ENCODE measurements at places on chromosomes 3 and 15.
A peak's percentile ranks its signal among the peaks of the same experiment; 100 is the strongest.

DNA sequence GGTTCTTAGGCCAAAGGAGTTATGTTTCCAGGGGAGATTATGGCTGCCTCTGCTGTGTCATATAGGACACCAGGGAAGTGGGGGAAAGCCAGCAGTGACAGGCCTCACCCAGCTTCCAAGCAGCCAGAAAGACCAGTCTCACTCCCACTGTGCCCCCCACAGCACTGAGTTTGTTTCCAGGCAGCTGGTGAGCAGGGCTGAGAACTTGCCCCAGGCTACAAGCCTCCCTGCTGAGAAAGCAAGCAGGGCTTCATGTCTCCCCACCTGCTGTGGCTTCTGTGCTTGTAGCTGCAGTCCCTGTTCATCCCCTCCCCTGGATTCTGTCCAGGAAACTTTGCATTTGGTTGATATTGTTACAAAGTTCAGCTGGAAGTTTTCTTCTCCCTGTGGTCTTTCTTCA is 376.3 kb downstream of the PDCD6IP start:
- DNase-seq, result no peak

DNA sequence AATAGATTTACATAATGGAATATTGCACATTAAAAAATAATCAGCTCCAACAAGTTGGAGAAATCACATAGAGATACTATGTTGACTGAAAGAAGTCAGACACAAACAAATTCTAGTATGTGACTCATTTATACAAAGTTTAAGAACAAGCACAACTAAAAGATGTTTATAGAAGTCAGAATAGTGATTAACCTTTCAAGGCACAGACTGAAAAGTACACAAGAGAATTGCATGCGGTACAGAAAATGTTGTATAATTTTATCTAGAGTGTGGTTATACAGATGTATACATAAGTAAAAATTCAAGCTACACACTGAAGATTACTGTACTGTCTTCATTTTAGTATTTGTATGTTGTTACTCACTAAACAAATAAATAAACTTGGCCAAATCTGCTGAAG is 19.3 kb upstream of the ATOSA start:
- DNase-seq, result no peak

DNA sequence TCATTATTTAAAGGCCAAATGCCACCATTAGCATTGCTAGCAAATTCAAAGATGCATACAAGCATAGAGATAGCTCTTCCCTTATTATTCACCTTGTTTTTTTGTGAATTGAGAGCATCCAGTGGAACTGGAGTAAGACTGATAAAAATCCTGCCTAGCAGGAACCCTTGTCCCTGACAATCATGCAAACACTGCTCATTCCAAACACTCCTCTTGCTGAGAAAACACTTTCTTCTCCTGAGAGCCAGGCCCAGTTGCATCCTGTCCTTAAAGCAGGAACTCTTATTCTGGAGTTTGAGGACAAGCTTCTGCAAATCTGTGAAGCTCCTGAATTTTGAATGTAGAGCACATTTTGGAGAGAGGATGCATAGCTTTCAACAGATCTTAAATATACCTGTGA is 49.3 kb upstream of the KCNMB2 start:
- DNase-seq, result no peak

DNA sequence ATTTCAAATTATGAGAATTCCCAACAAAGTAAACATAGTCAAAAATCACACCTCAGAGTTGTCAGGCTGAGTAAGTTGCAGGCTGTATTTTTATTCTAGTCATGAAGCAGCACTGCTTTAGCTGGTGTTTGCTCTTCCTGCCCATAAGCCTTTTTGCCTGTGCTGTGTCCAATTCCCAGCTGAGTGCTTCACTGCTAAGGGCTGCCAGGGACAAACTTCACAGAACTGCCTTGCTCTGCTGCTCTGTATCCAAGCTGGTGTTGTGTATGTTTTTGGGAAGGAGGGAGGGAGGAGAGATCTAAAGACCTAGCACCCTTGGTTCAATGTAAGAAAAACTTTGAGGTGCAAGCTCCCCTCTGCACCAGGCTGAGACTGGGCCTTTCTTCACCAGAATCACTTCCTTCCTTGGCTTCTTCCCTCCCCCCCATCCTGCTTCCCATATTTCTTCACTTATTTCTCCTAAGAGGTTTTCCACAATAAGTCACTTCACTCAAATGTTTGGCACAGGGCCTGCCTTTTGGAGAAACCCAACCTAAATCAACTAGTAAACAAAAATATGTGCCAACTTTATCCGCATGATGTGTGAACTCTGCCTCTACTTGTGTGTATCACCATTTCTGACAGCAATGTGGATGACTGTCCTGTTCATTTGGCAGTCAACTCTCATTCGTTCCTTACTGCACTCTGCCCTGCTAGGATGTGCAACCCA is 156.1 kb downstream of the TBL1XR1 start:
- DNase-seq, result peak; percentile 24

DNA sequence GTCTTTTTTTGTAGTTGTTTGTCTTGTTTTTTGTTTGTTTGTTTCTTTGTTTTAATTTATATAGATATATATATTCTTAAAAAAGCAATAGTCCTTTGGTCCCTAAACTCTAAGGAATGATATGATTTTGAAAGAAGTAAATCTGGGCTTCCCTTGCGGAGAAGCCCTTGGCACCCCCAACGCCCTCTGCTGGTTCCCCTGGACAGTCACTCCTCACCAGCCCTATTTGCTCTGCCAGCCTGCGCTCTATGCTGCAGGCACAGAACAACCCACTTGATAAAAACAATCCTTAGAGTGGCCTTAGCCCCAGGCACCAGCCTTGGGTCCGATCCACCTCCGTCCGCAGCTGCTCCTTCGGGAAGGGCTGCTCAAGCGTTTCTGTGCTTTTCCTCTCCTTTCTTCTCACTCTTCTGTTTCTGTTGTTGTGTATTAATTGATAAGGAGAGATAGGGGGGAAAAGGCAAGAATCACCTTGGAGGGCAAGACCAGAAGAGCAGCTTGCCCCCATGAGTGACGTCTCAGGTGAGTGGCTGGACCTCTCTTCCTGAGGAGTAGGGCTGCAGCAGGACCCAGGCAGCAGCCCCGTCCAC is 13.7 kb upstream of the PARP6 start:
- DNase-seq, result no peak

- DNase-seq, result no peak
These were observed 26.4 kb downstream of the FAH start for GRCh38 chr15:80179025-80179759.

DNA sequence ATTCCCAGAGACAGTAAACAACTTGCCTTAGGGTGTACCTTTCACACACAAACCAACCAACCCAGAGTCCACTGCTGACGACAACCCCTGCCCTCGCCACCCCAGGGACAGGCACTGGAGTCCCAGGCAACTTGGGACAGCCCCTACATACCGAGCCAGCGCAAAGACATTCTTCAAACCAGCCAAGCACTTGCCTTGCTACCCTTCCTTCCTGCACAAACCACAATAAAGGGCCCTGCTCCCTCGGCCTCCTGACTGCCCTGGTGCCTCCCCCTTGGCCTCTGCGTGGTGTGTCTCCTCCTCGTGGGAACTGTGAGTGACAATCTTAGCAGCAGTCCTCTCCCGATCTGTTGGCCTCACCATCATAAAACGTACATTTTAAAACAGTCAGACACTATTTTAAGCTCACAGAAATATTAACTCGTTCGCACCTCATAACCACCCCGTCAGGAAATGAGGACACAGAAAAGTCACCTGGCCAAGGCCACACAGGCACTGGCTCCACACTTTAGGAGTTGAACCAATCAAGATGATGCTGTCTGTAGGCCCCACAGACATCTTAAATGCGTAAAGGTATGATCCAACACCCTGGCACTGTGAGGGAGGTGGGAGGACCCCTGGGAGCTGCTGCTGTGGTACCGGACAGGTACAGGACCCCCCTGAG is 113.8 kb downstream of the ADCY5 start:
- no peak for DNase-seq

- DNase-seq, result no peak
These were observed 179.1 kb upstream of the ZPLD1 start for GRCh38 chr3:102255736-102256135.

DNA sequence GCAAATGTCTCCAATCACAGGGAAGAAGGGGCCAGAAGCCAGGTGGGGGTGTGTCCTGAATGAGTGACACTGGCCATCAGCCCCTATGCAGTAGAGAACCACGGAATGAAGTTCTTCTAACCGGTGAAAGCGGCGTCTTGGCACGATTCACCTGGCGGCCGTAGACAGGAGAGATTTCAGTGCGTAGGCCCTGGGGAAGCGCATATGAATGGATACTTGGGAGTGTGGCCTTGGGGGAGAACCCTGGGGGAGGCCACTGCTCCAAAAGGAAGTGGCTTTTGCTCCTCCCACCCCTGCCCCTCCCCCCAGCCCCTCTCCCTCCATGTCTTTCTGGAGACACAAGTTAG is 43.6 kb downstream of the RBPMS2 start:
- no peak for DNase-seq

- no peak for DNase-seq
These were observed 322.8 kb downstream of the RAP2B start for GRCh38 chr3:153484842-153485241.

GRCh38 chr15:78422571-78423340 is 15.3 kb upstream of the IREB2 start:
- peak; percentile 34 for DNase-seq

GRCh38 chr3:109440353-109440752 is 103.0 kb upstream of the DPPA4 start:
- DNase-seq, result no peak

DNA sequence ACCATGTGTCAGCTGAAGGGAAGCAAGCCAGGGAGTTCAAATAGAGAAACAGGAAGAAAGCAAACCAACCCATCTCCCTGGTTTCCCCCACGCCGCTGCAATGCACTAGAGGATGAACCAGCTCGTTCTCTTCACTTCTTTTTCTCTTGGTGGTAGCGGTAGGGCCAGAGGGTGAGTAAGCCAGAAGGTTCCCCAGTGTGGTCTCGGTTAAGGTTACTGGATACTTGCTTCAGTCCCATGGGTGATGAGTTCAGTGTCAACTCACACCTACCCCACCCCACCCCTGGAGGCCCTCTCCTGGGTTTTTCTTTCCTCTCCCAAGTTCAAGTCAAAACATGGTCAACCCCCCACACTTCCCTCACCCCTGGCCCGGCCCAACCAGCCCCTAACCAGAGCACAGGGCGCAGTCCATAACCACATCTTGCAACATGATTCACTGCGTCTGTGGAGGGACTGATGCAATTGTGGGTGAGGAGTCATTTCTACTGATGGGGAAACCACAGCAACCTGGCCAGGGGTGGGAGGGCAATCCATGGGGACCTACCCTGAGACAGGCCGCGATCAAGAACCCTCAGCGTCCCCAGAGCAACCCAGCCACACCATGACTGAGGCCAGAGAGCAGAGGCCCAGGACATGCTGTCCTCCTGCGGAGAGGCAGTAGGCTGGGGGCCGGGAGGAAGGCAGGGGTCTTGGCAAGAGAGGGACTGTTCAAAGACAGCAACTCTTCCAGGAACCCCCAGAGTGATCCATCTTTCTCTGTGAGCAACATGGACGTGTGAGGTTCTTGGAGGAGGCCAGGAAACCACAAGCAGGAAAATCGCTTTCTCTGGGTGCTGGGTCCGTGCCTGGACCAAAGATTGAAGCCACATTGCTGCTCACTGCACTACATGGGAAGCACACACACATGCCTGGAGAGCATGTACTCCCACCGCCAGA is 276.6 kb downstream of the UACA start:
- no peak for DNase-seq

GRCh38 chr3:50226888-50227389 is 9.1 kb upstream of the GNAI2 start:
- DNase-seq, result no peak

GRCh38 chr3:45488591-45488990 is 100.2 kb downstream of the LARS2 start:
- no peak for DNase-seq

- no peak for DNase-seq
These were observed 22.4 kb downstream of the BDH1 start for GRCh38 chr3:197533396-197533795.

GRCh38 chr3:29484633-29485032 is 203.8 kb downstream of the RBMS3 start:
- DNase-seq, result no peak

DNA sequence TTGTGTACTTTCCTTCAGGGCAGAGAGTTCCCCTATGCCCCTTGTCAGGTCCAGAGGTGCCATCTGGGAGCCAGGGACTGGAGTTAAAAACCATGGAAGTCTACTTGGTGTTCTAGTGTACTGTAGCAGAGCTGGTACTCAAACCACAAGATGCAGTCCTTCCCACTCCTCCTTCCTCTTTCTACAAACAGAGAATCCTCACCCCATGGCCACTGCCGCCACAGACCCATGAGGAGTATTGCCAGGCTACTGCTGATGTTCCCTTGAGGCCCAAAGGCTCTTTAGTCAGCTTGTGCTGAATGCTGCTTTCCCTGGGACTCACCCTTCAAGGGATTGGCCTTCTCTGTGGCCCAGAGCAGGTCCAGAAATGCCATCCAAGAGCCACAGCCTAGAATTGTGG is 229.2 kb upstream of the ZPLD1 start:
- no peak for DNase-seq

GRCh38 chr15:98689431-98689861 is 41.1 kb downstream of the IGF1R start:
- DNase-seq, result no peak

- no peak for DNase-seq
These were observed 46.3 kb downstream of the POLR2M start for GRCh38 chr15:57752840-57753239.

- DNase-seq, result no peak
These were observed 261.0 kb downstream of the MFSD1 start for GRCh38 chr3:159062734-159063410.

DNA sequence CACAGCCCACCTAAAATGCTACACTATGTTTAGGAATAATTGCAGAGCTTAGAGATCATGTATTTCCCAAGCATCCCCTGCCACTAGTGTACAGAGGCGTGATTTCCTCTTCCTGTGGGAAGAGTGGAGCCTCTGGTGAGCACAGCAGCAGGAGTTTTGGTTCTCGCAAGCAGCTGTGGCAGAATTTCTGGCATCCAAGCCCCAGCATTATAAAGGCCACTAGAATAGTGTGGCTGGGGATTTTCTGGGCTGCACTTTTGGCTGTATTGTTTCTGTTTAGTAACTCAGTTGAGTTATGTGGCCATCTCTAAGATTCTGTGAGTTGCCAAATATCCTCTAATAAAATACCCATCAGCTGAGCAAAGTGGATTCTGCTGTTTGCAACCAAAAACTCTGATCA is 64.7 kb downstream of the GPR176 start:
- no peak for DNase-seq

DNA sequence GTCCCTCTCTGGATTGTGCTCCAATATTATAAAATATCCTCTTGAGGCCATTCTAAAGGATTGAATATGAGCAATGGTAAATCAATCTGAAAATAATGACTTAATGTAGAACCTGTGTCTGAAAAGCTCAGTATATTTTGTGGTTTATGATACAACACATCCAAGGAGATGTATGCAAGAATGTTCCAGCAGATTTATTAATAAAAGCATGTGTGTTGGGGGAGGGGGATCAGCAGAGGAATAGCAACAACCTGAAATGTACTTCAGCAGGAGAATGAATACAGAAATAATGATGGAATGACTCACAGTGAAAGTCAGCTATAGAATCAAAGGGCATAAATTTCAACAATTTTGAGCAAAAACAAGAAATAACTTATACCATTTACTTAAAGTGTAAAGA is 56.7 kb upstream of the NUDT16 start:
- no peak for DNase-seq

- no peak for DNase-seq
These were observed 31.7 kb downstream of the PSTPIP1 start for GRCh38 chr15:77026501-77027110.

GRCh38 chr3:30477149-30477921 is 129.1 kb upstream of the TGFBR2 start:
- no peak for DNase-seq

All from putamen (tissue), 1 donor.